Aorta (tissue), 5 donors: ENCODE measurements at places on chromosomes 6 and 20.

- no peak overlapping the region for H3K27ac ChIP-seq
- DNase-seq = no peak
- no peaks in the 10 kb centered on the region for H3K27me3 ChIP-seq
- peaks cover 3% of the 10 kb centered on the region for H3K36me3 ChIP-seq
These were observed 2.1 kb upstream of the CASS4 start for GRCh38 chr20:56409956-56410355.

GRCh38 chr6:90285042-90285481, 11.6 kb downstream of the BACH2 start:
- H3K4me1 ChIP-seq = peaks cover 3% of the 10 kb centered on the region
- no peak overlapping the region for H3K4me3 ChIP-seq
- DNase-seq = no peak
- peak overlapping the region; percentile 36 for H3K27ac ChIP-seq
- no peaks in the 10 kb centered on the region for H3K27me3 ChIP-seq

DNA sequence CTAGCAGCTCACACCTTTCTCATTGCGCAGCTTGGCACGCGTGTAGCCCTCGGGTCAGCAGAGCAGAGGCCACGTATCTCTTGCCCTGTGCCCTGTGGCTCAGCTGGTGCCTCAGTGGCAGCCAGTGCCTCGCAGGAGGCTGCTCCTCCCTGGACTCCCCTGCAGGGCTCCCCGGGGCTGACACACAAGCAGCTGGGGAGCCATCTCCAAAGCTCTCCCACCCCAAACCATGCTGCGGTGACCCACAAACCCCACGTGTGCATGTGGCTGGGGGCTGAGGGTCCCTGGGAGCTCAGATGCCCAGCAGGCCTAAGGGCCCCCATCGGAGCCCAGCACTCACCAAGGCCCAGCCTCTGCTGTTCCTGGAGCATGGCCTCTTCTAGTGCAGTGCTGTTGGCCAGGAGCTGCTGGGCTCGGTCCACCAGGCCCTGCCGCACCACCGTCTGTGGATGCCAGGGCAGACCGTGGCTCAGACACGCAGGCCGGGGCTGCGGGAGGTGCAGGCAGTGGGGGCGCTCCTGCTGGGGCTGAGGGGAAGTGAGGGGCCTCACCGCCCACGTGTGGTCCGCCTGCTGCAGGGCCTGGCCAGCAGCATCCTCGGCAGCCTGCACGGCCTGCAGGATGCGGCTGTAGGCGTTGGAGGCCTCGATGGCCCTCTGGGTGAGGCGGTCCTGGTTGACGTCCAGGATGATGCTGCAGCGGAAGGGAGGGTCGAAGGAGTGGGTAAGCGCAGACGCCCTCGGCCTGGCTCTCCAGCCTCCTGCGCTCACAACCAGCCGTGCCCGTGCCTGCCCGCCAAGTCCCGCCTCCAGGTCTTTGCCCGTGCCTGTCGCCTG, 13.8 kb downstream of the ADRM1 start:
- H3K4me1 ChIP-seq = no peaks in the 10 kb centered on the region
- no peak overlapping the region for H3K27ac ChIP-seq
- H3K4me3 ChIP-seq = no peak overlapping the region

DNA sequence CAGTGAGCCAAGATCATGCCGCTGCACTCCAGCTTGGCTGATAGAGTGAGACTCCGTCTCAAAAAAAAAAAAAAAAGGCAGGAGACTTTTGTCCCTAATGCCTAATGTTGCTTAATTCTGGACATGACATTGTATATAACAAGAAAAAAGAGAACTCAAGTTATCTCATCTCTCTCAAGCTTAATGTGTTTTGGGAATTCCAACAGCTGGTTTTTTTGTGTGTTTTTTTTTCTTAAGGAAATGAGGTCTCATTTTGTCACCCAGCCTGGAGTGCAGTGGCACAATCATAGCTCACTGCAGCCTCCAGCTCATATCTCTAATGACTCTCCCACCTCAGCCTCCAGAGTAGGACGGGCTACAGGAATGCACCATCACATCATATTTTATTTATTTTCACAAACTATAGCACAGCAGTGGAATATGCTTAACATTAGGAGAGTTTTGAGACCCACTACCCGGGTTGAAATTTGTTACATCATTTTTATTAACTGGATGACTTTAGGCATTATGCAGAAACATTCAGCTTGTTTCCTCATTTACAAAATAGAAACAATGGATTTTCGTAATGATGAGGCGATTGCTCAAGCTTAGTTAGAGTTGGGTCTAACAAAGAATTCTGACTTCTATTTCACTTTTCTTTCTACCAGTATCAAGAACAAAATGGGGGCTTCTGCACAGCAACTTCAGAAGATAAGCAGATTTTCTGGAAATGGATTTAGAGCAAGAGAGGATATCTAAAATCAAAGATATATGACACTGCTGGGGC, 104.1 kb upstream of the BTN3A2 start:
- no peak overlapping the region for H3K27ac ChIP-seq
- no peak overlapping the region for H3K4me3 ChIP-seq
- no peaks in the 10 kb centered on the region for H3K36me3 ChIP-seq
- H3K27me3 ChIP-seq = no peaks in the 10 kb centered on the region
- no peak for DNase-seq
- no peaks in the 10 kb centered on the region for H3K4me1 ChIP-seq

DNA sequence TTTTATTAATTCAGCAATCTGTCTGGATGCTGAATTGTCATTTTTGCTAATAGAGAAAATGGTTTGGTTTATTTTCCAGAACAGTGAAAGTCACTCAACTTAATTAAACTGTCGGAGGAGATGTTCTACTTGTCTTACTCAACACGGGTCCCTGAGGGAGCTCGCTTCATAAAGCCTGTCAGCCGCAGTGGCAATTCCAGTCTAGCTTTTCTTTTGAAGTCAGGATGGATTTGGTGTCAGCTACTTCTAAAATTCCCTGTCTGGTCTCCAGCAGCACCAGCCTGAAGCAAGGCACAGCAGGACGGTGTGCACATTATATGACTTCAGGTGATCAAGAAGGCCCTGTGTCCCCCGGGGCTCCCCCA, 261.5 kb downstream of the SLC24A3 start:
- H3K27ac ChIP-seq = no peak overlapping the region
- no peaks in the 10 kb centered on the region for H3K27me3 ChIP-seq
- no peaks in the 10 kb centered on the region for H3K4me1 ChIP-seq
- DNase-seq = no peak
- no peaks in the 10 kb centered on the region for H3K36me3 ChIP-seq

GRCh38 chr6:25333471-25333870, 54.3 kb downstream of the CARMIL1 start:
- H3K36me3 ChIP-seq = no peaks in the 10 kb centered on the region
- peaks cover 20% of the 10 kb centered on the region for H3K4me1 ChIP-seq
- no peaks in the 10 kb centered on the region for H3K27me3 ChIP-seq

- no peaks in the 10 kb centered on the region for H3K36me3 ChIP-seq
- no peaks in the 10 kb centered on the region for H3K4me1 ChIP-seq
- H3K27me3 ChIP-seq = no peaks in the 10 kb centered on the region
- H3K27ac ChIP-seq = no peak overlapping the region
- no peak for DNase-seq
These were observed 107.7 kb upstream of the SCP2D1 start for GRCh38 chr20:18705910-18706309.

DNA sequence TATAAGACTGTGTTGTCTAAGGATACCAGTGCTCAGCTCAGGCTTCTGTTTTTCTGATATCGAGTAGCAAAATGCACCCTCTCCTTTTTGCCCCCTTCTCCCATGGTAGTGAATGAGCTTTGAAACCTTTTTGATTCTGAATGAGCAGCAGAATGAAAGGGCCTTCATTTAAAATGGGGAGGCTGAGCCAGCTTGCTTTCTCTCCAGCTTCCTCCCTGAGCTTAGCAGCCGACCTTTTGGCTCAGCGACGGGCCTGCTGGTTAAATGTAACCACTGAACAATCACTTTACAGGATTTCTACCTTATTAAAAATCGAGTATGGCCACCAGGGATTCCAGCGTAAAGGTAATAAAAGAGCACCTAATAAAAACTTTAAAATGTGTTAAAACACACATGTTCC, 133.7 kb upstream of the SPACA1 start:
- no peaks in the 10 kb centered on the region for H3K27me3 ChIP-seq
- H3K27ac ChIP-seq = no peak overlapping the region
- H3K4me1 ChIP-seq = peaks cover 2% of the 10 kb centered on the region
- no peak for DNase-seq

GRCh38 chr6:141829566-141830360, 303.0 kb upstream of the GJE1 start:
- H3K27me3 ChIP-seq = no peaks in the 10 kb centered on the region
- no peak overlapping the region for H3K4me3 ChIP-seq
- H3K27ac ChIP-seq = no peak overlapping the region

GRCh38 chr6:105753207-105753606, 332.9 kb upstream of the PRDM1 start:
- DNase-seq = no peak
- no peak overlapping the region for H3K4me3 ChIP-seq
- H3K27me3 ChIP-seq = no peaks in the 10 kb centered on the region
- no peaks in the 10 kb centered on the region for H3K4me1 ChIP-seq
- no peaks in the 10 kb centered on the region for H3K36me3 ChIP-seq

DNA sequence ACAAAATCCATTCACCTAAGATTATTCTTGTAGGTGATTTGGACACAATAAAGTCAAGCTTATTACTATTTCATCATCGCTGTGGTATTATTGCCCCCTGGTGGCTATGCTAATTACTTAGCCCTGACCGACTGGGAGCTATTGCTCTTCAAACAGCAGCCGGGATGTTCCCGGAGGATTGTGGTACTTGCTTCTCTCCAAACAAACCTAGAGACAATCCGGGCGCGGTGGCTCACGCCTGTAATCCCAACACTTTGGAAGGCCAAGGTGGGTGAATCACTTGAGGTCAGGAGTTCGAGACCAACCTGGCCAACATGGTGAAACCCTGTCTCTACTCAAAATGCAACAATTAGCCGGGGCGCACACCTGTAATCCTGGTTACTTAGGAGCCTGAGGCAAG, 15.4 kb upstream of the STMND1 start:
- no peaks in the 10 kb centered on the region for H3K4me1 ChIP-seq
- H3K36me3 ChIP-seq = no peaks in the 10 kb centered on the region
- no peaks in the 10 kb centered on the region for H3K27me3 ChIP-seq
- H3K27ac ChIP-seq = no peak overlapping the region

DNA sequence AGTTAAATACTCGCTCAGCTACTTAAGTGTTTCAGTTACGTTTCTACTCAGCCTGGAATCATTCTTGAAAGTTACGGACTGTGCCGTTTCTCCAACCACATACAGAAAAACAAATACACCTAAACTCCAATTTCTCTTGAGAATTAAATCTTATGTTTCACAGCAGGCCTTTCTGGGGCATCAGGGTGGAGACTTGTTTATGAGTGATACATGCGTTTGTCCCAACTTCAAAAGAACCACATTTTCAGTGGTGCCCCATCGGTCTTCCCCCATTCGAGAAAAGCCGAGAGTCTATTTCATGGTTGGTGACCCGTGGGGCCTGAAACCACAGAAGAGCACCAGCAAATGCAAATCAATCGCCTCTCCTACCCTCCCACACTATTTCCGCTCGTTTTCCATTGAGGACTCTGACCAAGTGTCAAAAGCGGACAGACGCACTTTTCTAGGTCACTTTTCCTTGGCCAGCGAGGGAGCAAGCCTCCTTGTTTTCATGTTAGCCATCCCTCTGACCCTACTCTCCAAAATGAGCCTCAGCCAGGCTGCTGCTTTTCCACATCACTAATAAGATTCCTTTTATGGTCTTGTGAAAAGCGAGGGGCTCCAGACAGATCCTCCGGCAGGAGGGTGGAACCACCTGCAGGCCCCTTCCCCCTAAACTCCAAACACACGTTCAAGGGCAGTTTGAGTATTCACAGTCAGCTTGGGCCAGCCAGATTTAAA, 3.1 kb downstream of the JAG1 start:
- no peaks in the 10 kb centered on the region for H3K27me3 ChIP-seq
- H3K4me3 ChIP-seq = peak overlapping the region; percentile 87
- H3K27ac ChIP-seq = peak overlapping the region; percentile 85

GRCh38 chr6:34460796-34461507, 4.9 kb upstream of the PACSIN1 start:
- H3K4me3 ChIP-seq = no peak overlapping the region
- no peak for DNase-seq
- no peak overlapping the region for H3K27ac ChIP-seq
- H3K36me3 ChIP-seq = no peaks in the 10 kb centered on the region

GRCh38 chr20:50196248-50196647, 5.6 kb downstream of the CEBPB start:
- no peaks in the 10 kb centered on the region for H3K36me3 ChIP-seq
- H3K4me1 ChIP-seq = no peaks in the 10 kb centered on the region

DNA sequence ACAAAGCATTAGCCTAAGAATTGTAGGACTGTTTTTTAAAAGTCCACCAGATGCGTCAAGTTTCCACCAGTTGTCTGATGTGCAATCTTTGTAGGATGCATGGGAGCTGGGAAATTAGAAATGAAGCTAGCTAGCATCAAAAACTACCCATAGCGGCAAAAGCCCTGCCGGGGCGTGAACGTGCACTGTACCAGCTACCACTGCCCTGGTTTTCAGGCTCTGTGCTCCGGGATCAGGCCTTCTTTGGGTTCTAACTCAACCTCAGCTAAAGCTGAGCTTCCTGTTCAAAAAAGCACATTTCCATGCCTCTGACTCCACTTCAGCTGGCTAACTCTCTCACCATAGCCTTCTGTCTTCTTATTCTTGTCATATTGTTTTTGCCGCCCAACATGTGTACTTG, 26.9 kb upstream of the FUCA2 start:
- H3K4me1 ChIP-seq = no peaks in the 10 kb centered on the region
- DNase-seq = no peak
- no peaks in the 10 kb centered on the region for H3K27me3 ChIP-seq
- no peaks in the 10 kb centered on the region for H3K36me3 ChIP-seq
- no peak overlapping the region for H3K27ac ChIP-seq

- H3K4me3 ChIP-seq = no peak overlapping the region
- H3K36me3 ChIP-seq = no peaks in the 10 kb centered on the region
- no peaks in the 10 kb centered on the region for H3K4me1 ChIP-seq
- no peak overlapping the region for H3K27ac ChIP-seq
- DNase-seq = no peak
- H3K27me3 ChIP-seq = peaks cover 3% of the 10 kb centered on the region
These were observed 150.4 kb downstream of the GRM4 start for GRCh38 chr6:33995309-33996119.

- H3K27me3 ChIP-seq = no peaks in the 10 kb centered on the region
- no peak for DNase-seq
- no peak overlapping the region for H3K27ac ChIP-seq
- H3K36me3 ChIP-seq = no peaks in the 10 kb centered on the region
These were observed 37.4 kb downstream of the FOXP4 start for GRCh38 chr6:41583565-41583964.

GRCh38 chr6:82437701-82438100, 74.1 kb downstream of the TPBG start:
- no peak for DNase-seq
- H3K36me3 ChIP-seq = no peaks in the 10 kb centered on the region
- H3K4me3 ChIP-seq = no peak overlapping the region
- no peaks in the 10 kb centered on the region for H3K4me1 ChIP-seq
